ENCODE measurements at places on chromosomes 12 and 14. TPM values are rescaled to one million over a fixed set of nuclear protein-coding genes. Genes with fewer than 3 reads are reported as not detected.

- DNase-seq: peak; percentile 60
These were observed 4.4 kb downstream of the CHST11 start for GRCh38 chr12:104460973-104461698.

DNA sequence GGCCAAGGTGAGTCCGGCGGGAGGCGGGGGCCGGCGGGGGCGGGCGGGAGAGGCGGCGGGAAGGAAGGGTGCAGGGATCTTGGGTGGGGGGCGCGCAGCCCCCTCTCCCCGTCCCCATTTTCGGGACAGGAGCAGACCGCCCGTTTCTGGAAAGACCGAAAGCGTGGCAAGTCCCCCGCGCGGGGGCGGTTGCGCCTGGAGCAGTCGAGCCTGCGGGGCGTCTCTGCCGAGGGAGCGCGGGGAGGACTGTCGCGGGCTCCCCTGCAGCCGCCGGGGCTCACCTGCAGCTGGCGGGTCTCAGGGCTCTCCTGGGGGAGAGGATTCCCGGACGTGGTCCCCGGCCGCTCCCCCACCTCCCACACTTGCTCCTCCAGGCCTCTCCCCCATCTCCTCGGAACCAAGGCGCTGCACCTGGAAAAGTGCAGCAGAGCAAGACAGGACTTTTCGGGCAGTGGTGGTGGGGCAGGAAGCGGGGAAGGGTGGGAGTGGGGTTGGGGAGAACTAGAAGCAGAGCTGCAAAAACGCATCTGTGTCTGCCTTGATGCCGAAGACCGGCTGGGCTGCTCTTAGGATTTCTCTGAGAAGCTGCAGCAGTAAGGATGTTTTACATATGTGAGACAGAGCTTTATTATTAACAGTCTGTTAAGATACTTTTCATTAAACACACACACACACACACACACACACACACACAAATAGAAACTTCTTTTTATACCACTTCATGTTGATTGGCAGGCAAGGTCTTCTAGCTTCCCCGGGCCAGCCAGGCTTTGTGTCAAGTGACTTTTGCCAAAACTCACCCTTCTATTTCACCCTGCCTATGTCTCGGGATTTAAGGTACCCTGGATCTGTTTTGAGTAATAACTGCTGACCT is 677 bp downstream of the C12orf75 start:
- peak; percentile 12 for DNase-seq

GRCh38 chr12:55692631-55693322 is 14.9 kb downstream of the ITGA7 start:
- no peak for DNase-seq

DNA sequence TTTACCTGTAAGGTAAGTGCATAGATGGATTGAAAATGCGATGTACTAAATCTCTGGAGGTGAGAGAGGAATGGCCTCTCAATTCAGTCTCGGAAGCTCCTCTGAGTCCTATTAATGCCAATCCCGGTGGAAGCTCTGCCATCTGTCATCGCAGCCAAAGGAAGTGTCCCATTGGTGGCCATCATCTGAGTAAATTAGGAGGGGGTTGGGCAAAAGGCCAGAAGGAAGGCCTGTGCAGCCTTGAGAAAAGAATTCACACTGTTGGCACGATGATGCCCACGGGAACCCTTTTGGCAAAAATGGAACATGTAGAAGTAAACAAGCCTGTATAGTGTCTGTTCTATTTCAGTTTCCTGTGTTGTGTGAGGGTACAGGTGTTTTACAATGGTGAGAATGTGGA is 494.8 kb downstream of the NELL2 start:
- peak; percentile 96 for DNase-seq

DNA sequence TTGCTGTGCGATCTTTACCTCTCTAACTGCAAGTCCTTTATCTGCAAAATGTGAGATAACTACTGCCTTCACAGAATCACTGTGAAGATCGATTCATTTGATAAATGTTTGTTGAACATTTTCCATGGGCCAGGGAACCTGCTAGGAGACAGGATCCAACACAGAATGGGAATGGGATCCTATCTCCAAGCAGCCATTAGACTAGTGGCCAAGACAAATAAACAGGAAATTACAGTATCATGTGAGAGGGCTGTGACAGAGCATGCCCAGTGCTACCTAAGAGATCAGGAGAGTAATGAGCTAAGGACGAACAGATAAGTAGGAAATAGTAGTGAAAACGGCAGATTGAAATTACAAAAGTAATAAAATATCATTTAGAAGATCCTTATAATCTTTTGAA is 105.7 kb downstream of the GRIN2B start:
- no peak for DNase-seq

GRCh38 chr12:2924019-2924418 is 33.3 kb downstream of the TULP3 start:
- no peak for DNase-seq

DNA sequence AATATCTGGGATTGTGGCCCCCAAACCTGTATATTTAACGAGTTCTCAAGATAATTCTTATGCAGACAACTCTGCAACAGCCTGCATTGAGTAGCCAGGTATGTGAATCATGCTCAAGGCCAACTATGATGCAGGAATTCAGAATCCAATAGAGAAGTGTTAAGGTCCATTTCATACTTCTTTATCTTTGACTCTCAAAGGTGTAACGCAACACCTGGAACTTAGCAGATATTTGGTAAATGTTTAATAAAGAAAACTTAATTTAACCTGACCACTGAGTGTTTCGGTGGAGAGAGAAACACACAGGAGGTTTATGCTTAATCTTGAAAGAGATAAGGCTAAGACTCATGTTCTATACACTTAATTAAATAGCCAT is 156.5 kb upstream of the PLEKHG7 start:
- no peak for DNase-seq

Gene CLEC2A
- total RNA-seq: not detected

Gene FAM181A
- total RNA-seq: not detected

Data from G401 (cell line).